ENCODE measurements at places on chromosomes 11 and 22.

GRCh38 chr11:64185175-64185692 lies 737 bp upstream of the STIP1 start:
- DNase-seq = no peak

DNA sequence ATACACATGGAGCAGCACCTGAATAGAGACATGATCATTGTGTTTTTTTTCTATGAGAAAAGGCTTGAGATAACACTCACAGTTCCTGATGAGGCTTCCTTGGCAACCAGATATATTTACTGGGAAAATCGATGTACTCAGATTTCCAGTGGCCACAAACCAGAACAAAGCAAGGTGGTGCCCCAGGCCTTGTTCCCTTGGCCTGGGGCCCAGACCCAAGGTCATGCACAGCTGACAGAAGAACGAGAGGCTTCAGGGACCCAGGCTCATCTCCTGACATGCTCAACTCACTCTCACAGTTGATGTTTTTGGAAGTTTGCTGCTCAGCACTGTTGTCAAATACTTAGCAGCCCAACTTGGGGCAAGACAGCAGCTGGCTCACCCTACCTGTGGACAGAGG lies 281.8 kb downstream of the NTM start:
- DNase-seq = no peak

- DNase-seq = no peak
These were observed 86.5 kb upstream of the SLC25A18 start for GRCh38 chr22:17476838-17477237.

GRCh38 chr11:92101920-92102319 lies 122.7 kb upstream of the FAT3 start:
- no peak for DNase-seq

DNA sequence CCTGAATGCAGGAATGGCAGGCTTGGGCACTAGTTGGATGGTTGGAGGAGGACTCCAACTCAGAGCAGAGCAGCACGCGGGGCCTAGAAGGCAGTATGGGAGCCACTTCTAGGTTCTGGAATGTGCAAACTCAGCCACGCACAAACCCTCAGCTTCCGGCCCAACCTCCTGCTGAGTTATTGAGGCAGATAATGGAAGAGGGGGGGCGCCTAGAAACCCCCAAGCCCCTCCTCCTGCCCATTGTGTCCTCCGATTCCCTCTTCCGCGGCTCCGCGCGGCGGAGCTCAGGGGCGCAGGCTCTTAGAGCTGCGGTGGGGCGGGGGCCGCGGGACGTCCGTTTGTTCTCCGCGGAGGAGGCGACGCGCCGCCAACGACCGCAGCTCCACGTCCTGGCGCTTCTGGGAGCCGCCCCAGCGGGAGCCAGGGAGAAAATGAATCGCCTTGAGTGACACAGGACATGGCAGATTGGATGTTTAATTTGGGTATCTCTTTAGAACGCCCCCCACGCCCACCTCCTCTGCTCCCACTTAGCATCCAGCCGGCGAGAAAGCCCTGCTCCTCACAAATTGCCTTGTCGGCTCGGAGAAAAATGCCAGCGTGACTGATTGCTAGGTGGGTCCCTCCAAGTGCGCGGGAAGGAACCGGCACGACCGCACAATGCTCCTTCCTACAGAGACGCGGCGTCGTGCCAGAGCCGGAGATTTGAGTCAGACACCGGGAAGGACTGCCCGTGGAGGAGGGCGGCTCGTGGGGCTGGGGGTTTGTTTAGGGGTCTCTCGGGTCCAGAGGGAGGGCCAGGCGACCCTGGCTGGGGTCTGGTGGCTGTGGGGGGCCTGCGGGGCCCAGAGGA lies 144.6 kb downstream of the NECTIN1 start:
- DNase-seq = no peak

DNA sequence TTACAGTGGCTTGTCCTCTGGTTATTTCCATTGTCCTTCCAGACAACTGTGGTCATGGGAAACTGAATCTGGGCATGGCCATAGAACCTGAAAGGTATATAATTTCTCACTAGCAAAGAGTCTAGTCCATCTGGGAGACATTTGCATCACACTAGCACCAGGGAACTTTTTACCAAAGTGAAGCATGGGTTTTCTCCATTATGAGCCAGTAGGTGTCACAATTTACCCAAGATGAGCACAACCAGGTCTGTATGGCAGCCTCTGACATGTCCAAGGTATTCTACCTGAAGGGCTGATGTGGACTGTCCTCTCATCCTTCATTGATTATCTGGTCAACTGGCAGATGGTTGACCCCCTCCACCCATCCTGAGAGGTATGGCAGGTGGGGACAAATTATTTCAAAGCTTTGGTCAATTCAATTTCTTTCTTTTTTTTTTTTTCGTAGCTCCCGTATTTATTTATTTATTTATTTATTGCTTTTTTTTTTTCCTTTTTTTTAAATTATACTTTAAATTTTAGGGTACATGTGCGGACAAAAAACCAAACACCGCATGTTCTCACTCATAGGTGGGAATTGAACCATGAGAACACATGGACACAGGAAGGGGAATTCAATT lies 425.9 kb downstream of the TMEM135 start:
- DNase-seq = no peak
